AG09319 (cell line): ENCODE measurements at places on chromosomes 6 and 20.

DNA sequence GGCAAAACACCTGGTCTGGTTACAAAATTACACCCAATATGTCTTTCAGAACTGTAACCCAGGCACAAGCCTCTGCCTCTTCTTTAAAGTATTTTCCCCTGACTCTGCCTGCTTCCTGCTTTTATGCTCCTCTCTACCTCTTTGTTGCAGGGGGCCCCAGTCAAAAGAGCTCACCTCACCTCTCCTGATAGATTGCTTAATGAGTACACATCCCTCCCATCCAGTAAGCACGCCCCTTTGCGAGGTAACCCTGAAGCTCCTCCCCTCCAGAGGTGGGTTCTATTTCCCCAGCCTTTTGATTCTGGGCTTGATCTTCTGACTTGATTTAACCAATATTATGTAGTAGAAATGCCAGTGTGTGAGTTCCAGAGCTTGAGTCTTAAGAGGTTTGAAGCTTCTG lies 56.6 kb upstream of the EYA2 start:
- DNase-seq, result no peak

DNA sequence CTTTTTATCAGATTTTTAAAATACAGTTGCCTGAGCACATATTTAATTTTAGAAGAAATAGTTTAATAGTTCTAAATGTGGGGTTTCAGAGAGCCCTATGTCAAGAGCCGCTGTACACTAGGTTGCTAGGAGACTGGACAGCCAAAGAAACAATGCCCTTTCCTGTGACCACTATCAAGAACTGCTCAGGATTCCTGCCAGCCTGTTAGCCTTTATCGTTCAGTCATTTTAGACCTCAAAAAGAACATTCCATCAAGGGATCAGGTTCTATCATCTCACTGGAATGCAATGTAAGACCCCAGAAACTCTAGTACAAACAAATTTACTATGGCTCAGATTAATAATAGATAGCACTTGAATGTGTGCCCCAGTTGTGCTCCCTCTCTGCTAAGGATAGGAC lies 181.2 kb upstream of the CCN2 start:
- no peak for DNase-seq

DNA sequence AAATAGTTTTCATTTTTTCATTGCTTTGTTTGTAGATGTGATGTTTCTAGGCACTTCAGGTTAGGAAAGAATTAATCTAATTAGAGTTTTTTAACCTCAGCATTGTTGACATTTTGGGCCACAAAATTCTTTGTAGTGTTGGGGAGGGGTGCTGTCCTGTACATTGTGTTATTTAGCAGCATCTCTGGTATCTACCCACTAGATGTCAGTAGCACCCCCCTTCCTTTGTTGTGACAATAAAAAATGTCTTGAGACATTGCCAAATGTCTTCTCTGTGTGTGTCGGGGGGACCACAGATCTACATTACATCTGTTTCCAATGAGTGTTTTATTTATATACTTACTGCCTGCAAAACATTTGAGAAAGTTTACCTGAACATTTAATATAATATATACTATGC lies 45.6 kb downstream of the EYA4 start:
- DNase-seq, result no peak

DNA sequence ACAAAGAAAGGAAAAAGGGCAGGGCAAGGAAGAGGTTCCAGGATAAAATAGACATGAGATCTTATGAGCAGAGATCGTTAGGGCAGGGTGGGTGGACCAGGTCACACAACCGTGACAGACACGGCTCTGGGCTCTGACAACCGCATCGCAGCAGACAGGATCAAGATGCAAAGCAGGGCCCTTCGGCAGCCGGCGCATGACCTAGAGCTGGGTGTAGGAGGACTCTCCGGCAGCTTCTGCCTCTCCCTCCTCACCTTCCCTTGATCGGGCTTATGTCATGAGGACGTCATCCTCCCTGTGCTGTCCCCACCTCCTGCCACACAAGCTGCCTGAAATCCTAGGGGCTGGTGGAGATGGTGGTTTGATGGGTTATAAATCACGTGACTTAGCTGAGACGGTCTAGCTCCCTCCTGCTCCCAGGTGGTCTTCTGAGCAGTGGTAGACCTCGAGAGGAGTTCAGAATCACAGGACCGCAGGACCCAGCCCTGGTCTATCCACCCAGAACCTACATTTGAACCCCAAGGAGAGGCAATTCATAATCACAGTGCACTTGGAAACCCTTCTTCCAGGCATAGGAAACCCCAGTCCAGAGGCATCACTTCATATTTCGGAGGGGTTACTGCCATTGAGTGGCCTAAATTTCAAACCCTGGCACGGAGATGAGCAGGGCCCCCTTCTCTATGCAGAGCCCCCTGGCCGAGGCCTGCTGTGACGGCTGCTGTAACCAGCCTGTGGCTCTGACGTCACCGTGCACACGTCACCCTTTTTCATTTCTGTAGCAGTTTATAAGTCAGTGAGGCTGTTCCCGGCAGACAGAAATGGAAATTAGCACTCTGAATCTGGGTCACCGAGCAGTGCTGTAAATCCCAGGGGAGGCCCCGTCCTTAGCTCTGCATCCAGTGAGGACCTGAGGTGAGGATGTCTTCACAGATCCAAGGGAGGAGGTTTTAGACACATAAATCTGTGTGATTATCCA lies 8.7 kb upstream of the CCR6 start:
- DNase-seq, result no peak

DNA sequence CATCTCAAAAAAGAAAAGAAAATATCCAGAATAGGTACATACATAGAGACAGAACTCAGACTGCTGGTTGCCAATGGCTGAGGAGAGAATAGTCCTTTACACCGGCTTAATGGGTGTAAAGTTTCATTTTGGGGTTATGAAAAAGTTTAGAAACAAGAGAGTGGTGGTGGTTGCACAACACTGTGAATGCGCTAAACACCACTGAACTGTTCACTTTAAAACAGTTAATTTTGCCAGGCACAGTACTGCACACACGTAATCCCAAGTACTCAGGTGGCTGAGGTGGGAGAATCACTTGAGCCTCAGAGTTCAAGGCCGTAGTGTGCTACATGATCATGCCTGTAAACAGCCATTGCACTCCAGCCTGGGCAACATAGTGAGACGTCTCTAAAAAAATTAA lies 7.6 kb downstream of the ILRUN start:
- DNase-seq, result no peak

DNA sequence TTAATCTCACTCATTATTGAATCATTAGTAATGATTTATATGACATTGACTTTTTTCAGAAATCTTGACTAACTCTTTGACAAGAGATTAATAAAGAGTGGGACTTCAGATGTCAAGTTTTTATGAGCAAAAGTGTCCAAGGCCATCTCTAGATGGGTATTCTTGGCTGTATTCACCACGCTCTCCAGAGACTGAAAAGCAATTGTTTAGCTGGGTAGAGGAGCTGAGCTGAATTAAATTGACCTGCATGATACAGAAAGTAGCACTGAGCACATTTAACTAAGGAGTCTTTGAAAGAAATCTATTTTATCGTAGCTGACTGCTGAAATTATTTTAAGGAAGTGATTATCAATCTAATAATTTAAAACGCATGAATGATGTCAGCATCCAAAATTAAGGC lies 89.4 kb downstream of the LINC00237 start:
- DNase-seq, result no peak

- no peak for DNase-seq
Observed at GRCh38 chr20:32233286-32233685, 25.6 kb downstream of the POFUT1 start.

GRCh38 chr6:42326248-42326647 lies 108.6 kb upstream of the MRPS10 start:
- DNase-seq, result no peak

DNA sequence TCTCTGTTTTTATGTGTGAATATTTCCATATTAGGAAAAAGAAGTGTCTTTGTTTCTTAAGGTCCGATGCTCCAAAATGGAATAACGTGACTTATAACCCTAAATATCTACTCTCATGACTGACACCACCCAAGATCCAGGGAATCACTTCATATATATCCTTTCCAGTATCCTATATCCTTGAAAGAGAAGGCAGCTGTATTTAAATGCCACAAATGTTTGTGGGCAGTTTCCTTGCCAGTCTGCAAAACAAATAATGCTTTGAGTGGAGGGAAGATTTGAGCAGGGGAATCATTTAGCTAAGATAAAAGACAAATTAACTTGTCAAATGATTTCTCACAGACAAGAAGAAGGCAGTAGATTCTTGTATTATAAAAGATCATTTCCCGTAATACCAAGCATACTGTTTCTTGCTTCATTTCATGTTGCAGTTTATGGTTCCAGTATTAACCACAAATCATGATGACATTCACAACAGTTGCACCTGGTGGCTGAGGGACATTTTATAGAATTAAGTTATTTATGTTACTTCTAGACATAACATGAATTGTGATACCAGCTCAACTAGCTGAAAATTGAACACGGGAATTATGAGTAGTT lies 30.0 kb upstream of the FABP7 start:
- no peak for DNase-seq

DNA sequence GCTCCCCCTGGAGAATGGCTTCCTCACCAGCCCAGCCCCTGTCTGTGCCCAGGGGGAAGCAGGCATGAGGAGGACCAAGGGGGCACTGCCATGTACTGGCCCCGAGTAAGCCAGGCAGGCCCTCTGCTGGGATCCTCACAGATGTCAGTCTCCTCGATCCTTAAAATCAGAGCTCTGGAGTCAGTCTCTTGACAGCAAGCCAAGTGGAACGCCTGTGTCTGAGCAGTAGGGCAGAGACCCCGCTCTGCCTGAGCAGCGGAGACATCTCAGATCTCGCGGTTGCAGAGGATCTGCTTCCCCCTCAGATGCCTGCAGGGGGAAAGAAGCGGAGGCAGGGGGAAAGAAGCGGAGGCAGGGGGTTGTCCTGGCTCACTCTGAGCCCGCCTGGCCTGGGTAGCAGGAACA lies 92.6 kb downstream of the SNX5 start:
- DNase-seq, result no peak

DNA sequence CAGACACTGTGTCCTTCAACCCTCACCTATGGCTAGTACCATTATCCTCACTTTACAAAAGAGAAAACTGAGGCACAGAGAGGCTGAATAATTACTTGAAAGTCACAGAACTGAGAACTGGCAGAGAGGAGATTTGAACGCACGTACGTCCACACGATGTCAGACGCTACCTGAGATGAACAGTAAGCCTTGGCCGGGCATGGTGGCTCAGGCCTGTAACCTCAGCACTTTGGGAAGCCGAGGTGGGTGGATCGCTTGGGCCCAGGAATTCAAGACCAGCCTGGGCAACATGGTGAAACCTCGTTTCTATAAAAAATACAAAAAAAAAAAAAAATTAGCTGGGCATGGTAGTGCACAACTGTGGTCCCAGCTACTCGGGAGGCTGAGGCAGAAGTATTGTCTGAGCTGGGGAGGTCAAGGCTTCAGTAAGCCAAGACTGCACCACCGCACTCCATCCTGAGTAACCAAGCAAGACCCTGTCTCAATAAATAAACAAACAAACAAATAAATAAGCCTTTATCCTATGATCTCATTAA lies 20.5 kb downstream of the GMDS start:
- DNase-seq, result no peak

DNA sequence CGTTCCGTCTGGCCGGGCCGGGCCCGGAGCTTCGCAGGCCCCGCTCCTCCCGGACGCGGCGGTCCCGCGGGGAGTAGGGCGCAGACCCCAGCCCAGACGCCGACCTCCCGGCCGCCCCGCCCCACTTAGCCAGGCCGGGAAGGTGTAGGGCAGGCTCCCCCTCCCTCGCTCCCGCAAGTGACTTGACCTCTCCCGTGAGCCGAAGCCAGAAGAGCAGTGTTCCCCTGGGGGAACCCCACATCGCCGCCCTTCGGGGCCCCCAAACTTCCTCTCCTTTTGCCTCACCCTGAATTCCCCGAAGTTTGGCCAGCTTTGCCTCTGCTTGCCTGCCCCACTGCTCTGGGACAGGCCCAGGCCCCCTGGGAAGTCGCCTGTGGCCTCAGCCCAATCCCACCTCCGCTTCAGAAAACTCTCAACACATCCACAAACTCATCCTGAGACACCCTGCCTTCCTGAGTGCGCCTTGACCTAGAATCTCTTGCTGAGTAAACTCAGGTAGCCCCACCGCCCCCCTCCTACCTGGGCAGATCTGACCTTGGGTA lies 524 bp upstream of the NOL4L start:
- no peak for DNase-seq
